T-helper 2 cell (primary cell): ENCODE measurements at places on chromosomes 12 and 14.
A peak's percentile ranks its signal among the peaks of the same experiment; 100 is the strongest.

GRCh38 chr12:10218021-10218420, 5.3 kb downstream of the GABARAPL1 start:
- no peak for DNase-seq

DNA sequence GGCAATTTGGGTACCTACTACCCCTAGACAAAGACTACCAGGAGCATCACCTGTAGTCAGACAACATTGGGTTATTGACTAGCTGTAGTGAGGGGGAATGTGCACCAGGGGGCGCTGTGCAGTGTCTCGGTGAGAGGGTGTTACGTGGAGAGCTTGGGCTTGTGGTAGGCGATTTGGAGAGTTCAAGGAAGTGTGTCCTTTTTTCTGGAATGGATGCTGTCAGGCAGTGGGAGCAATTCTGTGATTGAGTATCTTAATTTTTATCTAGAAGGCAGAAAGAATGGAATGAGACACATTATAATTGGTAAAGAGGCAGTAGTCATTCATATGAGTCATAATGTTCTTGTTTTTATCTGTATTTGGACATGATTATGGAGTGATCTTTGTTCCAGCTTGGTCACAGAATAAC, 187.7 kb downstream of the GALC start:
- DNase-seq: peak; percentile 7

DNA sequence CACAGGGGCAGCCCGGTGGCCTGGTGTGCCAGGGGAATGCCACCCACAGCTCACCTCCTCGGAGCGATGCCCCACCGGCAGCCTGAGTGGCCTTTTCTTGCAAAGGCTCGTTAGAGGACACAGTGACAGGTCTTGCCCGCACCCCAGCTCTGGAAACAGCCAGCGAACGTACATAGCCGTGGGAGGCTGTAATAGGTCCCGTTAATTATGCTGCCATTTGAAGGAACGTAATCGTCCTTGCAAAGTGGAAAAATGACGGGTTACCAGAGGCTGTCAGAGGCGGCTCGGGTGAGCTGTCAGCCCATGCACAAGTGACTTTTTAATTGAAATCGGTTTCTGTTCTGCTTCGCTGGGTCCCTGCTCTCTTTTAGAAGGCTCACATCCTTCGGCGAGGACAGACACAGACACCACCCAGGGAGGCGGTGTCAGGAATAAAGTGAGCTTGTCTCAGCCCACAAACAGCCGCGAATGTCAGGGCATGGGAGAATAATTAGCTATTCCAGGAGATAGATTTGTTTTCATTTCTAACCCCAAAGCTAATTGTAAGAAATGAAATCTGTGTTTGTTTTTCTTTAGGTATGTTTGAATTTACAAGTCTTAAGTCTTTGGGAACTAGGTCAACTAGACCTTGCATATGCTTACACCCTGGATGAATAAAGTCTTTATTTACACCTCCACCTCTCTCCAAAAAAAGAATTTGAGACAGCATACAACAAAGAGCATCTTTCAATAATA, 77.2 kb upstream of the RFLNA start:
- DNase-seq: no peak

- no peak for DNase-seq
Measured at GRCh38 chr12:50825372-50825838, 17.3 kb upstream of the TMPRSS12 start.

DNA sequence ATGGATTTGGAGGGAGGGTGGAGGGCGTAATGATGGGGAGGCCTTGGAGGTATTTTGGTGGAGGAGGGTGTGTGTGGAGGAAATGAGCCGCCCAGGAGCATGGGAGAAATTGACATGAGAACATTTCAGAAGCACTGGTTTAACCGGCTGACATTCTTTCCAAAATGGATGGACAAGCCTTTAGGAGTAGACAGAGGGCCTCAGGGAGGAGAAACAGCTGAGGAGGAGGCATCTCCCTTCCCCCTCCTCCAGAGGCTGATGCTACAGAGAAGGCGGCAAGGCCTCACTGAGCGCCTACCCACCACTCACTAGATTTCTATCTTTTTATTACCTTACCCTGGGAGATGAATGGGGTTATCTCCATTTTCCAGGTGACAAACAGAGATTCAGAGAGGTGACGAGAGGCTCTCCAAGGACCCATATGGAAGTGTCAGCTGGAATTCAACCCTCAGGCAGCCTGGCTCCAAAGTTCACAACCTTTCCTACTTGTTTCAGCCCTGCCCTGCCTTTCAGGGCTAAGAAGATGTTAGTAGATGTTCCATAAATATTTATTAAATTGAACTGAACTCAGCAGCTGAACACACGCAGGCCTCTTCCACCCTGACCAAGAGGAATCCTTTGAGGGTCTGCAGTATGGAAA, 289.6 kb downstream of the ZFP36L1 start:
- DNase-seq: no peak

GRCh38 chr14:45786266-45786665, 533.3 kb upstream of the MIS18BP1 start:
- DNase-seq: no peak

DNA sequence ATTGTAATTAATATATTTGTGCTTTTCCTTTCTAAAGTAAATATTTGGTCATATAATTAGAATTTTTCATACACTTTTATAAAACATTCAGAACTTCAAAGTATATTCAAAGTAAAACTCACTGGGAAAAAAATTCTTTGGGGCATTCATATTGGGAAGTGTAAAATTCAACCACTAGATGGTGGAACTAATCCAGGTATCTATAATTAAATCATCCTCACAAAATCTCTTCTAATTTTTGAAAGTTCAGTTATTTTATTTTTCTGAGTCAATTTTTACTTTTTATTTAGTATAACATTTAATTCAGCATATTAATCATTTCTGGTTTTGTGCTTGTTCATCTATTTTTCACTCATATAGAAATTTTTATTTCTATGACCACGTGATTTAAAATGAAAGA, 81.0 kb downstream of the NTS start:
- DNase-seq: no peak

GRCh38 chr14:104135121-104135903, 3.1 kb upstream of the KIF26A start:
- no peak for DNase-seq
